ENCODE measurements at places on chromosomes 16 and 17. TPM values are rescaled to one million over a fixed set of nuclear protein-coding genes. Genes with fewer than 3 reads are reported as not detected.
A peak's percentile ranks its signal among the peaks of the same experiment; 100 is the strongest.

The TSPOAP1 gene
- total RNA-seq, result 24.1 TPM

GRCh38 chr16:1090620-1091587, 5.1 kb downstream of the C1QTNF8 start:
- H3K27ac ChIP-seq, result no peak overlapping the region
- H3K27me3 ChIP-seq, result peaks cover 1% of the 10 kb centered on the region
- peaks cover 3% of the 10 kb centered on the region for H3K36me3 ChIP-seq
- no peaks in the 10 kb centered on the region for H3K4me1 ChIP-seq
- no peak overlapping the region for H3K4me3 ChIP-seq
- no peak for DNase-seq

- no peak for DNase-seq
- H3K27me3 ChIP-seq, result no peaks in the 10 kb centered on the region
- no peaks in the 10 kb centered on the region for H3K4me1 ChIP-seq
- H3K4me3 ChIP-seq, result no peak overlapping the region
- peaks cover 13% of the 10 kb centered on the region for H3K36me3 ChIP-seq
Measured at GRCh38 chr17:83007504-83008185, 71.8 kb upstream of the METRNL start.

DNA sequence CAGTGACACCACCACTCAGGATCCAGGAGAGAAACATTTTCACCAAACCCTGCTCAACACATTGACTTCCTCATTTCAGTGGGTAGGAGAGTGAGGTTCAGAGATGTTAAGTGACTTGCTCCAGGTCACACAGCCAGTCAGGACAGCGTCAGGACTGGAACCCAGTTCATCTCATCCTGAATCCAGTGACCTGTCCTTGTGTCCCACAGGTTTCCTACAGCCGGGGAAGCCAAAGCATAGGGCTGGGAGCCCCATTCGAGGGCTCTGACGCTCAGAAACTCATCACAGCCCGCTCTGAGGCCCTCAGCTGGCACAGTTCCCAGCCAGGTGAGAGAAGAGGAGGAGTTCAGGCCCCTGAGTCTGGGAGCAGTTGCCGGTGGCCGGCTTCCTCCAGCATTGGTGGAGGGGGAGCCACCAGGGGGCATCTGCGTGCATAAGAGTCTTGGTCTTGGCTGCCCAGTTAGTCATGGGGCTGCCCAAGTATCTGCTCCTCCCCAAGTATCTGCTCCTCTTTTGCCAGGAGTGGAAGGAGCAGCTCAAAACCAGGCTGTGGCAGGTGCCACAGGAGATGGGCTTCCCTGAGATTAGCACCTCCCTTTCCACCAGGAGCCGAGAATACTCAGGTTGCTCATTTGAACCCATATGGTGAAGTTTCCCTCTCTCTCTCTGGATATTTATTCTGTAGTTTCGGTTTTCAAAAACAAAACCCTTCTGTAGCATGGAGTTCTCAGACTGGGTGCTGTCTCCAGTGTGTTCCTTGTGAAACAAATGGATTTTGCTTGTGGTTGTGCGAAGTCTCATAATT, 56.0 kb downstream of the TNFRSF13B start:
- H3K36me3 ChIP-seq, result no peaks in the 10 kb centered on the region
- peak; percentile 69 for DNase-seq
- H3K27me3 ChIP-seq, result no peaks in the 10 kb centered on the region
- H3K4me3 ChIP-seq, result no peak overlapping the region

The CDH15 gene
- total RNA-seq, result not detected

Data from activated CD8-positive, alpha-beta T cell treated with anti-CD3 and anti-CD28 coated beads for 36 hours (primary cell).